Activated naive CD4-positive, alpha-beta T cell treated with anti-CD3 and anti-CD28 coated beads, Interleukin-2, amount 50 U/mL, for 72 hours (primary cell): ENCODE measurements at places on chromosomes 2 and 18. TPM values are rescaled to one million over a fixed set of nuclear protein-coding genes. Genes with fewer than 3 reads are reported as not detected.

Gene IL1R2
- 10.7 TPM for total RNA-seq

Gene BMP10
- not detected for total RNA-seq

Gene PER2
- 15.0 TPM for total RNA-seq

Gene C1GALT1C1L
- total RNA-seq: 0.21 TPM

Gene CACNB4
- 0.32 TPM for total RNA-seq

Gene STPG4
- not detected for total RNA-seq

GRCh38 chr18:58038063-58038462, 6.0 kb upstream of the NEDD4L start:
- no peak for DNase-seq

GRCh38 chr2:116133381-116133942, 1681.0 kb upstream of the DDX18 start:
- no peak for DNase-seq

GRCh38 chr2:145909766-145910165, 1389.8 kb upstream of the ZEB2 start:
- no peak for DNase-seq

DNA sequence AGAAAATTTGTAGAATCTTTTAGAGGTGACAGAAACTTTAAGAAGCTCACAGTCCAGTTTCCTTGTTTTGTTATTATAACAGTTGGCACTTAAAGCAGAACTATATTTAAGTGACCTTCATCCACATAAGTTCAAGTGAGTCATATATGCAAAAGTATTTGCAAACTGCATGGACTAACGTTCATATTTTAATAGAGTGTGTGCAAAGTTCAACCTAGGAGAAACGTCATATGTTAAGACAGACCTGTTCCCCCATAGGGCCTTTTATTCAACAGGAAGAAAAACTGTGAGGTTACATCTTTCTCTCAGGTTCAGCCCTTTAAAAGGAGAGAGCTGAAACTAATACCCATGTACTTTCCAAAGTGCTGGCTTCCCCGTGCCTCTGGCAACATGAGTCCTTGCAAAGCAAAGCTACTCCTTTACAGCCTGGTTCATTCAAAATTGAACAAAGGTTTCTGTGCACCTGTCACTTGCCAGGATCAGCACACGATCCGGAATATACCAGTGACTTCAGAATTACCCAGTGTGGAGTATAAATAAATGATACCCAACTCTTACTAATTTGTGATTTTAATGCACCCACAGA, 280.0 kb upstream of the RAB12 start:
- no peak for DNase-seq

GRCh38 chr2:239136762-239137161, 264.1 kb downstream of the HDAC4 start:
- no peak for DNase-seq
